A549 (cell line): ENCODE measurements at places on chromosomes 6 and 20. TPM values are rescaled to one million over a fixed set of nuclear protein-coding genes. Genes with fewer than 3 reads are reported as not detected.

Gene ZBTB2
- 10.8 to 12.0 TPM (median 11.4 TPM) in 3 replicates for polyA plus RNA-seq

Gene SCRT2
- polyA plus RNA-seq: not detected in 3 replicates

Gene OPRL1
- 0.83 to 1.5 TPM (median 1.2 TPM) in 3 replicates for polyA plus RNA-seq

Gene SPO11
- not detected in 3 replicates for polyA plus RNA-seq

Gene LINC00237
- polyA plus RNA-seq: not detected in 3 replicates
